Stimulated activated CD8-positive, alpha-beta memory T cell treated with anti-CD3 and anti-CD28 coated beads, Interleukin-4, amount 100 ng/mL, for 1 hour (primary cell): ENCODE measurements at places on chromosomes 1 and 21.
A peak's percentile ranks its signal among the peaks of the same experiment; 100 is the strongest.

DNA sequence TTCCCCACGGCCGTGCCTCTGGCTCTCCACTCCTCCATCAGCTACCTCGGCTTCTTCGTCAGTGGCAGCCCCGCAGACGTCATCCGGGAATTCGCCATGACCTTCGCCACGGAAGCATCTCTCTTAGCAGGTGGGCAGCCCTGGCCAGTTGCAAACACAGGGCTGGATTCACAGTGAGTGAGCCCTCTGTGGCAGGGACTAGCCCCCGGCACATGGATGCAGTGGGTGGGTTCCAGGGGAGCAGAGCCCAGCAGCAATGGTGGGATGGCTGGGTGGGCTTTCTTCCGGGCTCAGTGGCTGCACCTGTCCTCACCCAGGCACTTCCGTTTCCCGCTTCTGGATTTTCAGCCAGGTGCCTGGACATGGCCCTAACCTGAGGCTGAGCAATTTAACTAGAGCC is 9.4 kb downstream of the UBASH3A start:
- no peak for DNase-seq

- DNase-seq: no peak
Measured at GRCh38 chr1:216888731-216889130, 165.5 kb upstream of the ESRRG start.

DNA sequence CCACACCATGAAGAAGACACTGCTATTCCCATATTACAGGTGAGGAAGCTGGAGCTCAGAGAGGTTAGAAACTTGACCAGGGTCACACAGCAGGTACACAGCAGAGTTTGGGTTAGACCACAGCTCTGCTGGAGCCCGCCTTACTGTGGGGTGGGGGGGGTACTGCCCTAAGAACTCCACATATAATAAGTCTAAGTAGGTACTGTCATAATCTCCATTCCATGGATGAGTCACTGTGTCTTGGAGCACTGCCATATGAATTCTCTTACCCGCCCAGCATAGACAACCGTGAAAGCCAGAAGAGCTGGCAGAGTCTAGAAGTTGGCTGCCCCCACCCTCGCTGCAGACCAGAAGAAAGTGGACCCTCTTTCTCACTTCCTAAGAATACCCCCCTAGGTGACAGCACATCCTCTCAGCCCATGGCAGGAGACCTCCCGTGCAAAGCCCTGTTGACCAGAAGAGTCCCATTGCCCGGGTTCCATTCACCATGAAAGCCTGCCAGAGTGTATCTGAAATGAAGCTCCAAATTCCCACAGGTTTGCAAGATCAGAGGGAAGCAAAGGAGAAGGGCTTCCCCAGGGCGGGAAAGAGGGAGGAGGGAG is 5.2 kb upstream of the PLA2G2D start:
- no peak for DNase-seq

DNA sequence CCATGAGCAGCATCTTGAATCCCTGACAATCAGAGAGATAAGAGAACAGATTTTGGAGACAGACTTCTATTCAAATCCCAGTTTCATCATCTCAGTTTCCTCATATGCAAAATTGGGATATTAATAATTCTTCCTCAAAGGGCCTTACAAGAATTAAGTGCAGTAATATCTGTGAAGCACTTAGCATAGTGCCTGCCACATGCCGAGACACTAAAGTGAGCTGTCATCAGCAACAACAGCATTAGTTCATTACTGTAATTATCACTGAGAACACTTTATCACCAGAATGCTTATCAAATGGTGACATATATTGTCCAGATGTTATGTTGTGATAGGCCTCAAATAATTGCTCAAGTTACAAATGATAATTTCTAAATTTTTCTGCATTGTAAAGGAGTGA is 922 bp upstream of the FCRLB start:
- DNase-seq: no peak

DNA sequence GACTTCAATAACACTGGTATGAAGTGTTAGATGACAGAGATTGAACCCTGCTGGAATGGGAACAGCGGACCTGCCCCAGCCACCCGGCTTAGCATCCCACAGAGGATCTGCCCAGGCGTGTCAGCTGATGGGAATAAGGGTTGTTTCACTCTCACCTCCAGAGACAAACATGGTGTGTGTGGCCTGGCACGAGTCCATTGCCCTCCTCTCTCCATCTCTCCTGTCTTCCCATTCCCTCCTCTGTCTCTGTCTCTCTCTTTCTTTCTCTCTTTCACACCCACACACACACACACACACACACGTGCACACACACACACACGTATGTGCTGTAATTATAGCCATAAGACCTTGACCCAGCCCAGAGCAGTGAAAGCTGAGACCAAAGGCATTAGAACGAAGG is 200.2 kb downstream of the HIVEP3 start:
- DNase-seq: no peak

DNA sequence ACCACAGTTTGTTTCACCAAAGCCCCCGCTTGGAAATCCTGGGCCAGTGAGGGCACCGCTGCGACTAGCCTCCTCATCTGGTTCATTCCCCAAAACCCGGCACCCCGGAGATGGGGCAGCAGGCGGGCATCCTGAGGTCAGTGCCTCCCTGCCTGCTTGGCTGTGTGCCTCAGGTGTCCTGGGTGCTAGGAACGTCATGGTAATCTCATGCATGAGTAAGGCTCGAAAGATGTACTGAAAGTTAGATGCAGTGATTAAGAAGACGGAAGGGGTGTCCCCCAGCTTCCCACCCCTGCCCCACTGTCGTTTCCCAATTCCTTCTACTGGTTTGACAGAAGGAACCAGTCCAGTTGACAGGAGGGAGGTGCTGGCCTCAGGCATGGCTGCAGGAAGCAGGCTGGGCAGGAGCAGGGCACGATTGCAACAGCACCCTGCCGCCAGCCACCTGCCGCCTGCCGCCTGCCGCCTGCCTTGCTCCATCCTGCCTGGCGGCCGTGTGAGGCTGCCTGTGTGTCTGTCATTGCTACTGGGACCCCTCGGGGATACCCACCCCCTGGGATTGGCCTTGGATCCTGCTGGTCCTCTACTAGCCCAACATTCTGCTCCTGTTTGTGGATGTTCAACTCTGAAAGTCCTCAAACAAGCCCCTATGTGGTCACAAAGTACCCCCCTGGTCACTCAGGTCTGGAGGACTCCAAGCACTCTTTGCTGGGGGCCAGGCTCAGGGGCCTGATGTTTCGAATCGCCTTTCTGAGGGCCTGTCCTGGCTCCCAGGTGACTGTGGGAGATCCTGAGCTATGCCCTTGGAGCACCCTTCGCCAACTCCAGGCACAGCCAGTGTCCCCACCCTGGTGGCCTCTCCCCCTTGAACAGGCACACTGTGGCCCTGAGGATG is 73.0 kb upstream of the IFFO2 start:
- no peak for DNase-seq

- no peak for DNase-seq
Measured at GRCh38 chr1:228415853-228416216, 826 bp downstream of the TRIM17 start.

DNA sequence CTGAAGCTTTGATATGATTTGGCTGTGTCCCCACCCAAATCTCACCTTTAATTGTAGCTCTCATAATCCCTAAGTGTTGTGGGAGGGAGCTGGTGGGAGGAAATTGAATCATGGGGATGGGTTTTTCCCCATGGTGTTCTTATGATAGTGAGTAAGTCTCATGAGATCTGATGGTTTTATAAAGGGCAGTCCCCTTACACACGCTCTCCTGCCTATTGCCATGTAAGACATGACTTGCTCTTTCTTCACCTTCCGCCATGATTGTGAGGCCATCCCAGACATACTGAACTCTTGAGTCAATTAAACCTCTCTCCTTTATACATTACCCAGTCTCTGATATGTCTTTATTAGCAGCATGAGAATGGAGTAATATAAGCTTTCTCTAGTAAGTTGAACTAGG is 261.9 kb downstream of the HLX start:
- no peak for DNase-seq

DNA sequence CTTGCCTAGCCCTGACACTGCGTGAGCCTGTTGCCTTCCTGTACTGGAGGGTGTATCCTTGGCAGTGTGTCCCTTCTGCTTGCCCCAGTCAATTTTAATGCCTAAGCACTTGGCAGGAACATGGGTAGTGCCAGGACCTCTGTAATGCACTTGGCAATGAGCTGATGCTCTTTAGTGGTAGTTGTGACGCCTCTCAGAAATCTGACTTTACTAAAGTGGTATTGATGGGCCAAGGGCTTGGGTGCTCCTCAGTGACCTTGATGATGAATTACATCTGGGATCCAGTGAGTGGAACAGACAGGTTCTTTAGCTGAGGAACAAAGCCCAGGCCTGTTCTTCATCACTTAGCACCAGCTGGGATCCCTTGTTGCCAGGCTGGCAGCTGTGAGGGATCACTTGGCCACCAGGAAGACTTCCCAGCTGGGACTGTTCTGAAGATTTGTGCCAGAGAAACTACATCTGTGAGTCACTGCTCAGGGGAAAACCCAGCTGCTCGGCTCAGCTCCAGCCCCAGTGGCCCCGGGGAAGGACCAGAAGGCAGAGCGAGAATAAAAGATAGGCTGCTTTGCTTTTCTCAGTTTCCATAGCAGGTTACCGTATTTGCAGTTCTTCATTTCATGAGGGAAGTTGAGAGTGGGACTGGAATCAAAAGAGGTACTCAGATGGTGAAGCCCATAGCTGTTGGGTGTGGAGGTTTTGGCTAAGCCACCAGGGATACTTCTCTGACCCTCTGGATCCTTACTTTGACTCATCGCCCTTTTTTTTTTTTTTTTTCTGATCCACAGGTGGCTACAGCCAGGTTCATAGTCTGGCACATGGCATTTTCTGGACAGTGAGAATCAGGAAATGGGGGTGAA is 28.5 kb upstream of the KCNA2 start:
- DNase-seq: peak; percentile 37

- no peak for DNase-seq
Measured at GRCh38 chr21:29193072-29193471, 62.6 kb downstream of the MAP3K7CL start.

GRCh38 chr1:33459691-33460090 is 12.8 kb upstream of the ZSCAN20 start:
- DNase-seq: no peak

DNA sequence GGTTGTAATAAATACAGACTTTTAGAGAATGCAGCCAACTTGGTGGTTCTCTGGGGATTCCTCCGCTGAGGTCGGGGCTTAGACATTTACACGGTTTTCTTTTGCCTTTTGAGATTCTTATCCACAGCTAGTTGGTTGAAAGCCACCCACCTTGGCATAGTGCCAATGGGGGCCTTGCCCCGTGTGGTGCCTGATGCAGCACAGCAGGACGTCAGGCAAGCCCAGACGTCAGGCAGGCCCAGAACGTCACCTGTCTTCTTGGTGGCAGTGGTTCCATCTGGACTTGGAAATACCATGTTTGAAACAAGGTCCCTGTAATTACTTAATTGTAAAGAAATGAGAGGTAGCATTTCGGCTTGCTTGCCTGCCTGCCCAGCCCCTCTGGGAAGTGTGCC is 78.5 kb downstream of the GALNT2 start:
- DNase-seq: no peak

GRCh38 chr1:63592536-63593302 is 492 bp upstream of the PGM1 start:
- DNase-seq: no peak

GRCh38 chr1:39210649-39211048 is 6.2 kb downstream of the MACF1 start:
- DNase-seq: no peak

DNA sequence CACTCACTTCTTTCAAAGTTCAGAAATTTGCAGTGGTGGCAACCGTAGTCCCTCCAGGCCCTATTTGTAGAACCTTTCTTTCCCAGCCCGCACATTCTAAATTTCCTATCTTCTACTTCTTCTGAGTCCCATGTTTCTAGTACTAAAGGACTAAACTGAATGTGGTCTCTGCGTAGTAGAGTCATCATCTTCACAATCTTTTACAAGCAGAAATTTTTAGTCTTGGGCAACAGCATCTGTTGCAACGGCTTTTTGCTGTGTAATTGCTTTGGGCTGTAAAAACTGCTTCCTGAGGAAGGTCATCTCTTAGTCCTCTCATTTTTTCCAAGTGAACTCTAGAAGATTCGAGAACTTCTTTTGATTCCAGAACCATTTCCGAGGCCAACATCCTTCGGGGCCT is 23.9 kb downstream of the VAV3 start:
- no peak for DNase-seq

GRCh38 chr1:188877668-188878067 is 1600.0 kb downstream of the BRINP3 start:
- DNase-seq: no peak

GRCh38 chr1:161187311-161187710 is 10.0 kb upstream of the B4GALT3 start:
- DNase-seq: no peak

DNA sequence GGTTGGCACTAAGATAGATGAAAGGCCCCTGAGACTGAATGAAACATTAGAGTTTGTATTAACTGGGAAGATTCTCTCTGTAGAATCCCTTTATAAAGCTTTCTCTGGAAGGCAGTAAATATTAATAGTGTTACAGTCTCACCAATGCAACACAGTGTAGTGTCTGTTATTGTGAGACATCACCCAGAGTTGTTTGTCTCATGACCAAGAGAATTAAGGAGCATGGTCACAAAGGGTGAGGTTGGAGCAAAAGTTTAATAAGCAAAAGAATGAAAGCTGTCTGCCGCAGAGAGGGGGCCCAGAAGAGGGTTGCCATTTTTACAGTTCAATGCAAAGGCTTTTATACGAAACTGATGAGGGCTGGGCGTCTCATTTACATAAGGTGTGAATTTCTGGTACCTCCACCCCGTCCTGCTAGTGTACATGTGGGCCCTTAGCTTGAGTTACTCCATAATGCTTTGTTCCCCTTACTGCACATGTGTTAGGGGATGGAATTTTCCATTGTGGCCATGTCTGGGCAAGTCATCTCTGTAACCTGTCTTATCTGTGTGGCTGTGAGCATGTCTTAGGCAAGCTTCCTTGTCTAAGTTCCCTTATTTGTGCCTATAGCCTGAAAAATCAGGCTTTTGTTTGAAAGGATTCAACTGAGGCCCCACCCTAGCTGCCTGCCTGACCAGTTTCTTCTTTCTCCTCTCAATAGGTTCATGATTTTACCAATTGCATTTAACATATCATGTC is 184.1 kb downstream of the RASAL2 start:
- no peak for DNase-seq

DNA sequence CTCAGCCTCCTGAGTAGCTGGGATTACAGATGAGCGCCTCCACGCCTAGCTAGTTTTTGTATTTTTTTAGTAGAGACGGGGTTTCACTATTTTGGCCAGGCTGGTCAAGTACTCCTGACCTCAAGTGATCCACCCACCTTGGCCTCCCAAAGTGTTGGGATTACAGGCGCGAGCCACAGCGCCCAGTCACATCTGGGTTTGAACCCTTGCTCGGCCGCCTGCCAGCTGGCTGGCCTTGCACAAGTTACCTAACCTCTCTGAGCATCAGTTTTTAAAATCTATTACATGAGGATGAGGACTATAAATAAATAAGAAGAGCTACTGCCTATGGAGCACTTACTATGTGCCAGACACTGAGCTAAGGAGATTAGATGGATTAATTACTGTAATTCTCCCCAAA is 17.7 kb upstream of the PADI2 start:
- no peak for DNase-seq

DNA sequence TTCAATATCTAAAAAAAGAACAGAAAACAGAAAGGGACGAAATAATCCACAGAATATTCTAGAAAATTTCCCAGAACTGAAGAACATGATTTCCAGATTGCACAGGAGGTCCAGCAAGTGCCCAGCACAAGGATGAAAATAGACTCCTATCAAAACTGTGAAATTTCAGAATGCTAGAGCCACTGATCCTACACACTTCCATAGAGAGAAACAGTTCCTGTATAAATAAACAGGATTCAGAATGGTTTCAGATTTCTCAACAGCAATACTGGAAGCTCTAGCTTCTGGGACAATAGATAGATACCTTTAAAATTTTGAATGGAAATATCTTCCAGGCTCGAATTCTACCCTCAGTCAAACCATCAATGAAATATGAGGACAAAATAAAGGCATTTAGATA is 4.6 kb downstream of the TARBP1 start:
- no peak for DNase-seq

GRCh38 chr1:27574001-27574781 is 29.8 kb downstream of the AHDC1 start:
- no peak for DNase-seq
